Muscle of back (tissue), 13 donors: ENCODE measurements at places on chromosomes 5 and 9.
A peak's percentile ranks its signal among the peaks of the same experiment; 100 is the strongest.

DNA sequence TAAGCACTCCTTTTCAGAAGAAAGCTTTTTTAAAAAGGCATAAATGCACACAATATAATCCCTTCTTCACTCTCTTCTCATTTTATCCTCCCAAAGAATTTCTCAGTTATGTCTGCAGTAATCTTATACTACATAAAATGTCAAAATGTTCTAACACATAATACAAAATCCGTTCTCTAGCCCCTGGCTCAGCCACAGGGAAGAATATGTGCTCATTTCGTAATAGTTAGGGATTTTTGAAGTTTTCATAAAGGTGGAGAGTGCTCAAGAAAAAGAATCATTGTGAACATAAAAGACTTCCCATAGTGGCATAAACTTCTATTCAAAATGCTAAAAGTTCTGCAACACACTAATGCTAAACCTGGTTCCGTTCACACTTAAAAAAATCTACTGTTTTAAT lies 1410.7 kb upstream of the C9orf72 start:
- DNase-seq = no peak

DNA sequence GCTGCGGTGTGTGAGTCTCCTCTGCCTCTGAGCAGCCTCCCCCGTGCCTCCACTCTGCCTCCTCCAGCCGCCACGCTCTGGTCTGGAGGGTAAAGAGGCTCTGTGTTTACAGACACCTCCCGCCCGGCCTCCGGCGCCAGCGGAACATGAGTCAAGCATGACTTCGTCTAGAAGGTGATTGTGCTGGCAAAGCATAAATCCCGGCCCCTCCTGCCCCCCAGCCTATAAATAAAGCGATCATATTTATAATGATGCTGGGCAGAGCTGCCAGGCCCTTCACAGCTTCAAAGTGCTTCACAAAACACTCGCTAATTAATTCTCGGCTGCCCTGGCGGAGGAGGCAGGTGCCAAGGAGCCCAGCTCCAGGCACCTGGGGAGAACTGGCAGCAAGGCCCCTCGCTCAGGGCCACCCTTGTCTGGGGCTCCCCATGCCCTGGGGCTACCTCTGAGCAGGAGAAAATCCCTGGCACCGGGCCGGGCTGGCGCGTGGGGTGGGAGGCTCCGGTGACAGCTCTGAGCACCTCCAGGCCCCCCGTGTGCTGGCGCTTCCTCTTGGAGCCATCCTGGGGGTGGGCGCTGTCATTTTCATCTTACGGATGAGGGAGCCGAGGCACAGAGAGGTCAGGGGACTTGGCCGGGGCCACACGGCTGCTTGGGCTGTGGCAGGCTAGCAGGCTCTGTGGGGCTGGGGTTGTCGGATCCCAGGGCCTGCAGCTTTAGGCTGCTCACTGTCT lies 87.8 kb downstream of the RXRA start:
- no peak for DNase-seq

- no peak for DNase-seq
Measured at GRCh38 chr5:6280425-6281100, 97.8 kb downstream of the MED10 start.

GRCh38 chr5:171789353-171789752 lies 3.7 kb downstream of the SMIM23 start:
- DNase-seq = no peak

- no peak for DNase-seq
Measured at GRCh38 chr9:19271081-19271480, 40.6 kb downstream of the DENND4C start.

GRCh38 chr9:137793196-137793841 lies 84.3 kb upstream of the CACNA1B start:
- no peak for DNase-seq

- DNase-seq = no peak
Measured at GRCh38 chr5:111810112-111810511, 53.1 kb upstream of the NREP start.

- DNase-seq = no peak
Measured at GRCh38 chr9:31519424-31519823, 865.0 kb upstream of the ACO1 start.

GRCh38 chr5:141003791-141004611 lies 37.7 kb downstream of the PCDHAC2 start:
- no peak for DNase-seq

DNA sequence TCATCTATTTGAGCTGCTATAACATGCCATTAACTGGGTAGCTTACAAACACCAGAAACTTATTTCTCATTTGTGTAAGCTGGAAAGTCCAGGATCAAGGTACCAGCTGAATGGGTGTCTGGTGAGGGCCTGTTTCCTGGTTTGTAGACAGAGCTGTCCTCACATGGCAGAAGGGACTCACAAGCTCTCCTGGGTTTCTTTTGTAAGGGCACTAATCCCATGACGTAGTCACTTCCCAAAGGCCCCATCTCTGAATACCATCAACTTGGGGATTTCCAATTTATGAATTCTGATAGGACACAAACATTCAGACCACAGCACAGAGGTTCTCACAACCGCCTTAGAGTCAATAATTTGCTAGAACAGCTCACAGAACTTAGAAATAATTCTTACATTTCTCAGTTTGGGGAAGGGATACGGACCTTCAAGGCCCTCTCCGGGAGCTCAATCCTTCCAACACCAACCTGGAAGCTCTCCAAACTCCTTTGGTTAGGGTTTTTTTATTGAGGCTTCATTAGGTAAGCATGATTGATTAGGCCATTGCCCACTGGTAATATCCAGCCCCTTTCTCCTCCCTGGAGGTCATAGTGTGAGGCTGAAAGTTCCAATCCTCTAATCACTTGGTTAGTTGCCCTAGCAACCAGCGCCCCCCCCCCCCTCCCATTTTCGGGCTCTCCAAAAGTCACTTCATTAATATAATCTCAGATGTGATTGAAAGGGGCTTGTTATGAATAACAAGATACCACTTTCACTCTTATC lies 7.6 kb upstream of the DNAJA1 start:
- no peak for DNase-seq

DNA sequence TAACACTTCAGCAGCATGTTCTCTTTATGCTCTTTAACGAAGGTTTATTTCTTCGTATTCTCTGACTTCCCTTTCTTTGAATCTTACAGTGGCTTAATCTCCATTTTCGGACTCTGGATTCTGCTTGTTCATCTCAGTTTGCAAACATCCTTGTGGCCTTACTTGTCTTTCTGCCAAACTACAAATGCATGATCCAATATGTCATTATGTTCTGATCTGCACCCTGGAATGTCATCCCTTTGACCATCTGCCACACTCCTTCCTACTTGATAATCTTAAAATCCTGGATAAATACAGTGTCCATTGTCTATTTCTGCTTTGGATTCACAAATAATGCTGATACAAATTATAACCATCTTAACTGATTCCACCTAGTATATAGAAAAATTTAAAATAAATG lies 499.2 kb downstream of the CDH18 start:
- no peak for DNase-seq

- DNase-seq = peak; percentile 61
Measured at GRCh38 chr9:127219520-127219919, 45.1 kb upstream of the GARNL3 start.

GRCh38 chr5:172714491-172715420 lies 56.2 kb downstream of the DUSP1 start:
- DNase-seq = peak; percentile 51

- DNase-seq = no peak
Measured at GRCh38 chr9:89528540-89528939, 30.6 kb upstream of the SEMA4D start.

DNA sequence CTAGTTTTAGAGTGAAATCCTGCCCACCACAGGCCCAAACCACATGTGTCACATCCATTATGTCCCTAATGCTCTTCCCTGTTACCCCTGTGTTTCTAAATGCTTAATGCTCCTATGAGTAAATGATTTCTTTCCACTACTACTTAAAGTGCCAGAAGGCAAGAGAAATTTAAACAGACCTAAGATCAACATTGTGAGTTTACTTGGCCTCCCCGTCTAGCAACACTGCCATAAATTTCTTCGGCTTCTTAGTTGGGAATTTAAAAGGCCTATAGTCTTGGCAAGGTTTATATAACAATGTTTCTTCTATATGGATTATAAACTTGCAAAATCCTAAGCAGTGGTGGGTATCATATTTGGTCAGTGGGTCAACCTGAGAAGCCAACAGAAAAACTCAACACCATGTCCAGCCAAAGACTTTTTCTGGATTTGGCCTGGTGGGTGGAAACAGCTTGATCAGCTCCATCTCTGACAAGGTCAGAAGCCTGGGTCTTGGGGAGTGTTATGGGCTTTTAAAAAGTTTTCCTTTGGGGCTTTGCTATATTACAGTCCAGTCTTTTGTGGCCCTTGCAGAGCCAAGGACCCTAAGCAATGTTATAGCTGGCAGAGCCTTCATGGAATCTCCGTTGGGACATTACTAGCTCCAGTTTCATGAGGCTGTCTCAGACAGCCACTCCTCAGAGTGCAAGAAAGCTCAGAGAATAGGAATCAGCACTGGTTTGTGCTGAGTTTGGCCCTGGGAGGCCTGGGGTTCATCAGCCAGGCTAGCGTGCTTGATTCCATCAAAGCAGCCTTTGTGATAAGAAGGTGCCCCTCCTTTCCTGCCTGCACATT lies 119.8 kb downstream of the PRDM6 start:
- DNase-seq = peak; percentile 71

- no peak for DNase-seq
Measured at GRCh38 chr5:141694479-141694878, 12.4 kb upstream of the ARAP3 start.

DNA sequence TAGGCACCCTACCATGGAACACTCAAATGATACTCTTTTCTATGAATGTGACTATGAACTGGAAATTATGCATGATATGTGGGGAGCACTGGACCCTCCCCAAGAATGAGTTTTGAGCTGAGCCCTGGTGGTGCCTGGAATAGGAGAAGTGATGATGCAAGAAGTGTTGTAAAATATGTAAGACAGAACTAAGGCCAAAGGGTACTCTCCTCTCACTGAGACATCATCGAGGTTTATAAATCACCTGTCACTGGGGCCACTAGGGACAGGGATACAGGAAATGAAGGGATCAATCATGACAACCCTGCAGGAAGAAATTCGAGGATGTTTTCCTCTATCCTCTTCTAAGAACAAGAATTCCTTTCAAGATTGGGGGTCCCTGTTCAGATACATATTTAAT lies 45.4 kb downstream of the PCSK1 start:
- no peak for DNase-seq

DNA sequence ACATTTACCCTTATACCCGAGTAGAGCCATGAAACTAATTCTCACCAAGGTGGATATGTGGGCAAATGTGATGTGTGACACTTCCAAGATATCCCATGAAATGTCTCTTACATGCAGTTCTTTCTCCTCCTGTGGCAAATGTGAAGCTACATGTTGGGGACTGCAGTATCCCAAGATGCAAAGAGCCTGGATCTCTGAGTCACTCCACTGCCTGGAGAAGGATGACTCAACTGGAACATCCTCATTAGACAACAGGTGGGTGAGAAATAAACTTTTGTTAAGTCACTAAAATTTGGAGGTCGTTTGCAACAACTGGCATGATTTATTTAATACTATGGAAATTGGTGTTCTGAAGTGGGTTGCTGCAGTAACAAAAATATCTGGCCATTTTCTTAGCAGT lies 36.5 kb upstream of the TENT4A start:
- DNase-seq = no peak

GRCh38 chr5:134245101-134245604 lies 19.3 kb upstream of the PPP2CA start:
- peak; percentile 71 for DNase-seq

GRCh38 chr9:72772661-72773060 lies 180.2 kb downstream of the ALDH1A1 start:
- DNase-seq = peak; percentile 8

GRCh38 chr9:127801955-127802575 lies 617 bp upstream of the FPGS start:
- no peak for DNase-seq

DNA sequence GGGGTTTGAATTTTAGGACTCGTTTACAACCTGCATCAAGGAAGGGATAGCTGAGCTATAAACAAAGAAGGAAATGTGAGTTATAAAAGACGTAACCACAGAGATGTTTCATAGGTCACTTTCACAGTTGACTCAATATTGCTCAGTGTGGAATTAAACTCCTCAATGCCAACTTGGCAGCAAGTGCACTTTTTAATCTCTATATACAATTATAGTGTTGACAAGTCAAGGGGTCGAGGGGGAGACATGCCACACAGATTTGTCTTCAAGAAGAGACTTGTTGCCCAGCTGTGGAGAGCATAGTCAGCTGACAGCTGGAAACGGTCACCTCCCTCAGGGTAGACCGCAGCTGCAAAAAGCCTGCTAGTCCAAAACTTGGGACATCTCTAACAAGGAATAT lies 163.4 kb upstream of the DMAC1 start:
- DNase-seq = no peak
